SHP77 treated with DMSO at 0.1 percent for 48 hours (cell line): ENCODE measurements at places on chromosomes 3 and 15.

- no peak for DNase-seq
Measured at GRCh38 chr3:135125171-135125801, 330.2 kb downstream of the EPHB1 start.

DNA sequence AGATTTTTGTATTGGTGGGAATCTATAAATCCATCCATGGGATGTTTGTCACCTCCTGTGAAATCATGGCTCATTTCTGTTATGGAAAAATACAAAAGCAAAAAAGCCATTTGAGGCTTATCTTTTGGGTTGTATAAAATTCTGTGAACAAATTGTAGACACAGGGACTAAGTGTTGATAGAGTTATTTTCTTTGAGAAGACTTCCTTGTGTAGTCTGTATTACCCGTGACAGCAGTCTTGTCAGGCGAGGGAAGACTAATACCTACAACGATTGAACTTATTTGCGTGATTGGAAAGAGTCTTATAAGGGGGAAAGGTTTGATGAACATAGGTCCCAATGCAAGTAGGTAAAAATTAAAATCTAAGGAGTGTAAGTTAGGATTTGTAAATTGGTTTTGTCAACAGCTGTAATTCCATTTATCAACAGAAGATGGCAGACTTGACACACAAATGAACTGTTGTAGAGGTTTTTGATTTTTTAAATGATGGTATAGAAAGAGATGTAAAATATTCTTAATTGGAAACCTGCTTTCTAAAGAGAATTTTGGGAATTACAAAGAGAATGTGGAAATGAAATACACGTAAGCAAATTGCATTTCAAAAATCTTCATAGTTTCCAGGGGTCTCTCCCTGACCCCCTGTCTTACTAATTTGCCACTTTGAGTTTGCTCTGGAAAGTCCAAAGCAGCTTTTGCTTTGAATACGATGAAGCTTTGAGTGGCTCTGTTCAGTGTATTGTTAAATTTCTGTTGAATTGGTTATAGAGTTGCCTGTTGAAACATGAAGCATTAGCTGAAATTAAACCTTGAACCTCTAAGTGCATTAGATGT lies 33.2 kb downstream of the SLC25A26 start:
- DNase-seq: no peak

DNA sequence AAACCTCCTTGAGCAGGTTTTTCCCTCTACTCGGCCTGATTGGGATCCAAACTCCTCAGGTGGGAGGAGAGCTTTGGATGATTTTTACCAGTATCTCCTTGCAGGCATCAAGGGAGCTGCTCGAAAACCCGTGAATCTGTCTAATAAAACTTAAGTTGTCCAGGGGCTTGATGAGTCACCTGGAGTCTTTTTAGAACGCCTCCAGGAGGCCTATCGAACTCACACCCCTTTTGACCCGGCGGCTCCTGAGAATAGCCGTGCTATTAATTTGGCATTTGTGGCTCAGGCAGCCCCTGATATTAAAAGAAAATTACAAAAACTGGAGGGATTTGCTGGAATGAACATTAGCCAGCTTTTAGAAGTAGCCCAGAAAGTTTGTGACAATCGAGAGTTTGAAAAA lies 41.6 kb downstream of the ZBTB11 start:
- DNase-seq: no peak

- DNase-seq: no peak
Measured at GRCh38 chr3:181705086-181705480, 6.6 kb upstream of the SOX2 start.

DNA sequence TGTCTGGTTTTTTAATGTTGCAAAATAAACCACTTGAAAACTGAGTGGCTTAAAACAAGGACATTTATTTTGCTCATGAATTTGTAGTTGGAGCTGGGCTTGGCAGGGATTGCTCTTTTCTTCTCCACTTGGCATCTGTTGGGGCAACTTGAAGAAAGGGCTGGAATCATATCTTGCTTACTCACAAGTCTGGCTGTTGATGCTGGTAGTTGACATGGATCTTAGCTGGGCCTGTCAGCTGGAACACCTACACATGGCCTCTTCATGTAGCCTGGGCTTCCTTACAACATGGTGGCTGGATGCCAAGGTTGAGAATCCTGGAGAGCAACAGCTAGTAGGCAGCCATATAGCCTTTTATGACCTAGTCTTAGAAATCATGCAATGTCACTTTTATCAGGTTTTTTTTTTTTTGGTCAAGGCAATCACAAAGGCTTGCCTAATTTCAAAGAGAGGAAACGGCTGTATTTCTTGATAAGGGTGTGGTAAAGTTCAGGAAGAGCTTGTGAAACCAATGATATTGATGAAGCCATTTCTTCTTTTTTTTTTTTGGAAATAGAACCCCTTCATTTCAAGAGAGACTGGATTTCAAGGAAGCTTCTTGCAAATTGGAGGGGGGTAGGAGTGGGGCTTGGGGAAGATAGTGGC lies 262.1 kb downstream of the IL20RB start:
- no peak for DNase-seq

DNA sequence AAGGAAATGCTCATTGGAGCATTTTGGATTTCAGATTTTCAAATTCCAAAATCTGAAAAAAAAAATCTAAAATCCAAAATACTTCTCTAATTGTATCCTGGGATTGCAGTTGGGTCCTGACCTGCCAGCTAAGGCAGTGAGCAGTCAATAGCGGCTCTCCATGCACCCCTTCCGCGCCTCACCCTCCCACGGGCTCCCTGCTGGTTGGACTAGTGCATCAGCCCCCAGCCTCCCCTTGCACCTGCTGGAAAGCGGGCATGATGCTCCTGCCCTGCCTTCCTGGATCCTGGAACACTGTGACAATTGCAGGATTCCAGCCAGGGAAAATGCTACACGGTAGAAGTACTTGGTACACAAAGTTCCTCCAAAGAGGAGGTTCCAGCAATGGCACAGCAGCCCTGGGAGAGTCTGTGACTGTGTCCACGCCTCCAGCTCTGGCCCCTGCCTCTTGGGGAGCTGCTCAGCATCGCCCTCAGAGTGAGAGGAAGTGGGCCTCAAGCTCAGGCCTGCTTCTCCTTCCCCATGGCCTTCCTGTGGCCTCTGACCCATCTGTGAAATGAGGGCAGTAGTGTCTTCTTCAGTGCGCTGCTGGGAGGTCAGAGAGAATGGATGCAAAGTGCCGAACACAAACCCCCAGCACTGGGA lies 39.5 kb upstream of the CHRNB4 start:
- DNase-seq: no peak
